ENCODE measurements at places on chromosomes 11 and 22.

GRCh38 chr22:49134076-49134475 is 693.6 kb downstream of the BRD1 start:
- no peak for DNase-seq

DNA sequence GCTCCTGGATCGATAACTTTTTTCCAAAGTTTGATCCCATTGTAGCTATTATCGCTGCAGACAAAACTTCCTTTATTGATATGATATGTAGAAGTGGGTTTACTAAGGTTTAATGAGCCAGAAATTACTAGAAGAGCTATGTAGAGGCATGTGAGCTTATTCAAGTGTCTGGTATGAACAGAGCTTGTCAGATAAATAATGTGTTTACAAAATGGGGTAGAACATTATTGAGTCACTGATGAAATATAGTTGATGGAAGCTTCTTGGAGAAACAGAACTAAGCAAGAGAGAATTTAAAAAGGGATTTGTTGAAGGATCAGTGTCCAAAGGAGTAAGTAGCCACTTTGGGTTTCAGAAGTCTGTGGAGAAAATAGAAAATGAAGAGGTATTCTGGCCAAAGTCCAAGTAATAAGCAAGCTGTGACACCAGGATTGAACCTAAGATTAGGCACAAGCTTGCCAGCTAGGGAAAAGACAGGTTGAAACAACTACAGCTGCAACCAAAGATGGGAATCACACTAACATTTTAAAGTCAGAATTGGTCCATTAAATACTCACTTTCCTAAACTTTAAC is 104.3 kb downstream of the MAML2 start:
- no peak for DNase-seq

DNA sequence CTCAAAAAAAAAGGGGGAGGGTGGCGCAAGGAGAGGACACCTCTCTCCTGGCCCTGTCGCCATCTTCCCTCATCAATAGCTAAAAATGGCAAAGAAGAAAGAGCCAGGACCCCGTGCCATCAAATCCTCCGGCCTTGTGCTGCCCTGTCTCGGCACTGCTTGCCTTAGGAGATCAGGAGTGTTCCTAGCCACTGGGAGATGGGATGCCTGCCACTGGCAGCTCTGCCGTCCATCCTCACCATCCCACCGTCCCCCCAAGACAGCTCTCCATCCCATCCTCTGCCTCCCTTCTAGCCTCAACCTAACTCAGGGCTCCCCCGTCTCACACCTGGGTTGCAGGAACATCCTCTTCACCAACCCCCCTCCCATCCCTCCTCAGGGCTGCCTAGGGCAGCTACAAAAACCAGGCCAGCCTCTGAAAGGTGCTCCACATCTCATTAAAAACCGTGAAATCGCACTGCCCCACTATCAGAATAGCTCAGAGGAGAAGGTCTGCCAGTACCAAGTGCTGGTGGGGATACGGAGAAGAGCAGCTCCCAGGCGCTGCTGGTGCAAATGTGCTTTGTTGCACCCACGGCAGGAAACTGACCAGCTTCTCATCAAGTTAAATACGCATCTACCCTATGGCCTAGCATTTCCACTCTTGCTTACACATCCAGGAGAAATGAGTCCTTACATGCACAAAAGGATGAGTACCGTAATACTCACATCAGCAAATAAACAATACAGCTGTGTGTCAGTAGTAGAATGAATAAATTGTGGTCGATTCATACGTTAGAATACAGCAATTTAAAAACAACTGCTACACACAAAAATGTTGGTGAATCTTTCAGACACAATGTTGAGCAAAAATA is 31.7 kb upstream of the GCAT start:
- DNase-seq = no peak

GRCh38 chr11:10160350-10160749 is 133.7 kb downstream of the SBF2 start:
- no peak for DNase-seq

DNA sequence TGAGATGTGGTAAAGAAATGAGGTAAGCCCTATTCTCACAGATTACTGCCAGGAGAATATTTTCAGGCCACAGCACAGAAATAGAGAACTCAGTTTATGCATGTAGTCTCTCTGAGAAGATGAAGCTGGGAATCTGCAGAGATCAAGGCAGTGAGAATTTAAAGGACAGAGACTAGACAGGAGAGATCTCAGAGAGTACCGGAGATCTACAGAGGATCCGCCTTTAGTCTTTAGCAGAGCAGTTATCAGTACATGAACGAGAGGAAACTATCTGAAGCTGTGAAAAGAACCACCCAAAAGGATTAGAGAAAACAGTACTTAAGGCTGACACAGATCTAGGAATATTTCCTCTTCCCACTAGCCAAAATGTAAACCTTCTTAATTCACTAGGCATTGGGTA is 101.5 kb downstream of the DLG2 start:
- no peak for DNase-seq

- DNase-seq = no peak
Observed at GRCh38 chr22:19131685-19132015, 542 bp downstream of the TSSK2 start.

- DNase-seq = no peak
Observed at GRCh38 chr11:114131461-114131864, 72.0 kb downstream of the ZBTB16 start.

DNA sequence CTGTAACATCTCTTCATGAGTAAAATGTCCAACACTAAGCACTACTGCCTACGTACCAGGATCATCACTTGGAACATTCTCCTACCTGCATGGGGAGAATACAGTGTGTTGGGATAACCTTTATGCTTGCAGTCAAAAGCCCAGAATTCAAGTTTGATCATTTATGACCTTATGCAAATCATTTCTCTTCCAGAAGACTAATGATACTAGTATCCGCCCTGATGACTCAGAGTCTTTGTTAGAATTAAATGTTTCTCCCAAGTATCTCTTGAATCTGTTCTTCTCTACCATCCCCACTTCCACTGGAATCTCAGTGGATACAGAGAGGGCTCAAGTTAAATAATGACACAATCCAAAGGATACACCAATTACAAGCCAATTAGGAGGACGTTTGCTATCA is 12.4 kb downstream of the MAJIN start:
- DNase-seq = no peak

- peak; percentile 5 for DNase-seq
Observed at GRCh38 chr11:37203006-37203405, 605.0 kb upstream of the RAG2 start.

Measured in brain (organoid and tissue), 16 donors.